Left lung (tissue), 14 donors: ENCODE measurements at places on chromosomes 13 and 19. TPM values are rescaled to one million over a fixed set of nuclear protein-coding genes. Genes with fewer than 3 reads are reported as not detected.

DNA sequence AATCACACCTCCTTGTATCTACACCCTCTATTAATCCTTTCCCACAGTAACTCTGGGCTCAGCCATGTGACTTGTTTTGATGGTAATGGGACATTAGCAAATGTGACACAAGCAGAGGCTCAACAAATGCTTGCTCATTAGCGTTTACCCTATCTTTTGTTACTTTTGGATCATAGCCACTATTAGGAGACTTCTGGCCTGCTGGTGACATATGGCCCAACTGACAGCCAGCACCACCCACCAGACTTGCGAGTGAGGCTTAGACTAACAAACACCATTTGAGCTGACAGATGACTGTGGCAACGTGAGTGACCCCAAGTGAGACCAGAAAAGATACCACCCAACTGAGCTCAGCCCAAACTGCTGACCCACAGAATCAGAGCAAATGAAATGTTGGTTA is 154.1 kb downstream of the OLFM4 start:
- no peak overlapping the region for H3K4me3 ChIP-seq
- no peaks in the 10 kb centered on the region for H3K36me3 ChIP-seq
- no peak for DNase-seq
- H3K27me3 ChIP-seq, result no peaks in the 10 kb centered on the region

ZNF865 gene
- total RNA-seq, result 16.1 TPM

IZUMO2 gene
- total RNA-seq, result not detected

CRLF1 gene
- total RNA-seq, result 22.5 TPM

ZNF296 gene
- total RNA-seq, result 1.4 TPM
